Activated CD8-positive, alpha-beta T cell treated with anti-CD3 and anti-CD28 coated beads for 36 hours (primary cell): ENCODE measurements at places on chromosomes 6 and 20.

GRCh38 chr6:169370054-169370453 is 116.4 kb upstream of the THBS2 start:
- DNase-seq, result no peak

DNA sequence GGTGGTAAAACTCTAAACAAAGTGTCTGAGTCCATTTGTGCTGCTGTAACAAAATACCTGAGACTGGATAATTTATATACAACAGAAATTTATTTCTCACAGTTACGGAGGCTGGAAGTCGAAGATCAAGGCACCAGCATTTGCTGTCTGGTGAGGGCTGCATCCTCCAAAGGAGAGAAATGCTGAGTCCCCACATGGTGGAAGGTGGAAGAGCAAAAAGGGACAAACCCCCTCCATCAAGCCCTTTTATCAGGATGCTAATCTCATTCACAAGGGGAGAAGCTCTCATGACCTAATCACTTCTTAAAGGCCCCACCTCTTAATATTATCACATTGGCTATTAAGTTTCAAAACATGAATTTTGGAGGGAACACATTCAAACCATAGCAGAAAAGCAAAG is 55.9 kb upstream of the SYNJ2 start:
- no peak for DNase-seq

DNA sequence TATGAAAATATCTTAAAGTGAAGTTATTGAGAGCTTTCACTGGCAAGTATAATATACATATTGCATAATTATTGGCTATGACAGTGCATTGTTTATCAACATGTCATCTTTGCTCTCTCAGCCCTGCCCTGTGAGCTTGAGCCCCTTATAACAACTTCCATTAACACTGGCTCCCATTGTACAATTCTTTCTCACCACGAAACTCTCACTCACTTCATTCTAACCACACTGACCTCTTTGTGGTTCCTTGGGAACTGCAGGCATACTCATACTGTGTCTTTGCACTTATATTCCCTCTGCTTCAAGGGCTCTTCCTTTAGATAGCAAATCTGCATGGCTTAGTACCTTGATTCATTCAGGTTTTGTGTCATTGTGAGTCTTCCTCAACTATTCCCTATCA is 411.8 kb downstream of the CDKAL1 start:
- DNase-seq, result peak; percentile 21

GRCh38 chr6:6593867-6594468 is 5.4 kb downstream of the LY86 start:
- no peak for DNase-seq

- DNase-seq, result peak; percentile 69
Observed at GRCh38 chr20:33773412-33774089, 37.6 kb upstream of the CHMP4B start.

- DNase-seq, result no peak
Observed at GRCh38 chr6:165594584-165595333, 68.3 kb downstream of the PDE10A start.
